ENCODE measurements at places on chromosomes 11 and 22. TPM values are rescaled to one million over a fixed set of nuclear protein-coding genes. Genes with fewer than 3 reads are reported as not detected.

- peaks cover 13% of the 10 kb centered on the region for H3K27me3 ChIP-seq
- no peak overlapping the region for H3K27ac ChIP-seq
- no peak overlapping the region for H3K4me3 ChIP-seq
- no peaks in the 10 kb centered on the region for H3K36me3 ChIP-seq
- no peak for DNase-seq
Observed at GRCh38 chr22:50146439-50147238, 23.9 kb upstream of the PANX2 start.

DNA sequence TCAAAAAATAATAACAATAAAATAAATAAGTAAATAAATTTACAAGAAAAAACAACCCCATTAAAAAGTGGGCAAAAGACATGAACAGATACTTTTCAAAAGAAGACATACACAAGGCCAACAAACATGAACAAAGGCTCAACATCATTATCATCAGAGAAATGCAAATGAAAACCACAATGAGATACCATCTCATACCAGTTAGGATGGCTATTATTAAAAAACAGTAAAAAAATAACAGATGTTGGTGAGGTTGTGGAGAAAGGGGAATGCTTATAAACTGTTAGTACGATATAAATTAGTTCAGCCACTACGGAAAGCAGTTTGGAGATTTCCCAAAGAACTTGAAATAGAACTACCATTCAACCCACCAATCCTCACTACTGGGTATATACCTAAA lies 44.6 kb downstream of the PRCP start:
- no peaks in the 10 kb centered on the region for H3K36me3 ChIP-seq
- H3K27me3 ChIP-seq, result no peaks in the 10 kb centered on the region
- H3K4me3 ChIP-seq, result no peak overlapping the region
- peaks cover 4% of the 10 kb centered on the region for H3K4me1 ChIP-seq
- H3K27ac ChIP-seq, result no peak overlapping the region

DNA sequence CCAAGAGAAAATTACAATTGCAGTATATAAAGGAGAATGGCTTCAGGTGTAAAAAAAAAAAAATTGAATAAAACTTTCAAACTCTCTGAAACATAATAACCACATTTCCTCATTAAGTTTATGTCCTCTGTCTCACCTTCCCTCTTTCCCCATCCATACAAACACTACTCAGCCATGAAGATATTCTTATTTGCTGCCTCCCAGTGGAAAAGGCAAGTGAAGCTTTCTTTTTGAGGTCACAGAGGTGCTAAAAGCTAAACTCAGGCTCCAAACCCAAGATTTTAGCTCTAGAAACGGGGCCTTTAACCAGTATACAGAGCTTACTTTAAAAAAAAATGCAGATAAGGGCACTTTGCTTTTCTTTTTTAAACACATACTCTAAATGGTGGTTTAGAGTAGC lies 1568.5 kb downstream of the FAM181B start:
- no peak for DNase-seq
- H3K4me3 ChIP-seq, result no peak overlapping the region
- H3K4me1 ChIP-seq, result no peaks in the 10 kb centered on the region
- no peaks in the 10 kb centered on the region for H3K36me3 ChIP-seq
- no peak overlapping the region for H3K27ac ChIP-seq
- no peaks in the 10 kb centered on the region for H3K27me3 ChIP-seq

The CRACR2B gene
- total RNA-seq, result 1.5 TPM

GRCh38 chr11:83151274-83151977 lies 5.5 kb upstream of the PCF11 start:
- H3K27me3 ChIP-seq, result peaks cover 6% of the 10 kb centered on the region
- H3K4me1 ChIP-seq, result peaks cover 11% of the 10 kb centered on the region
- DNase-seq, result peak; percentile 46
- H3K36me3 ChIP-seq, result no peaks in the 10 kb centered on the region
- H3K4me3 ChIP-seq, result no peak overlapping the region

GRCh38 chr11:12048936-12049790 lies 40.7 kb upstream of the DKK3 start:
- no peak overlapping the region for H3K27ac ChIP-seq
- DNase-seq, result no peak
- H3K4me1 ChIP-seq, result peaks cover 30% of the 10 kb centered on the region
- H3K4me3 ChIP-seq, result no peak overlapping the region
- no peaks in the 10 kb centered on the region for H3K36me3 ChIP-seq
- peaks cover 5% of the 10 kb centered on the region for H3K27me3 ChIP-seq

GRCh38 chr11:79363861-79364378 lies 76.9 kb downstream of the TENM4 start:
- no peak for DNase-seq
- H3K4me1 ChIP-seq, result no peaks in the 10 kb centered on the region
- no peak overlapping the region for H3K27ac ChIP-seq
- H3K36me3 ChIP-seq, result no peaks in the 10 kb centered on the region
- no peak overlapping the region for H3K4me3 ChIP-seq
- H3K27me3 ChIP-seq, result no peaks in the 10 kb centered on the region

The OR8D1 gene
- not detected for total RNA-seq

The SLC7A4 gene
- total RNA-seq, result not detected

GRCh38 chr11:59857439-59858434 lies 8.6 kb downstream of the TCN1 start:
- H3K27me3 ChIP-seq, result peaks cover 1% of the 10 kb centered on the region
- H3K4me3 ChIP-seq, result peak overlapping the region; percentile 55
- H3K27ac ChIP-seq, result peak overlapping the region; percentile 88
- peaks cover 20% of the 10 kb centered on the region for H3K4me1 ChIP-seq
- DNase-seq, result peak; percentile 67

DNA sequence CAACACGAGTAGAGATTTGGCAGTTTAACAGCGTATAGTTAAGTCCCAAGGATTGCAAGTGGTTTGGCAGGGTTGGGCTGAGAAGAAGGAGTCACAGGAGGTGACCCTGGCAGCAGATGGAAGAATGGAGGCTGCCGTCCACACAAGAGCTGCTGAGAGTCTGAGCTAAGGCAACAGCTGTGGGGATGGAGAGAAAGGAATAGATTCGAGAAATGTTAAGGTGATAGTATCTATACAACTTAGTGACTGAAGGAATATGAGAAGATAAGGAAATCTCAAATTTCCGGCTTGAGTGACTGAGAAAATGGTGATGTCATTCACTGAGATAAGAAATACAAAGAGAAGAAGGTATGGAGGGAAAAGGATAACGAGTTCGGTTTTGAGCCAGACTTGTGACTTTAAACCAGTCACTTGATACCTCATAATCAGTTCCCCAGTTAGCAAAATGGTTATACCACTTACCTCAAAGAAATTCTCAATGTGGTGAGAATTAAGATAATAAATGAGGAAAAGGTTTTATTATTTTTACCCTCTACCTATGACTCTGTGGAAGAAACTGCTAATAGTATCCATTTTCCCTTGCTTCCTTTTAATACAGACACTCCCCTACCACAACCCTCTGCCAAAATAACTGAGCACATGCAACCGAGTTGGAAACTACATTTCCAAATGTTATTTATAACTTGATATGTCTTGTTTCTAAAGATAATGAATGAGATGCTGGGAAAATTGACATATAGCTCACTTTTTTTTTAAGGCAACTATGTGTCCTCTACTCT lies 30.7 kb downstream of the FAM168A start:
- DNase-seq, result no peak
- no peaks in the 10 kb centered on the region for H3K27me3 ChIP-seq
- no peak overlapping the region for H3K4me3 ChIP-seq
- H3K36me3 ChIP-seq, result peaks cover 14% of the 10 kb centered on the region
- no peak overlapping the region for H3K27ac ChIP-seq
- peaks cover 1% of the 10 kb centered on the region for H3K4me1 ChIP-seq

The SIPA1 gene
- total RNA-seq, result 118 TPM

DNA sequence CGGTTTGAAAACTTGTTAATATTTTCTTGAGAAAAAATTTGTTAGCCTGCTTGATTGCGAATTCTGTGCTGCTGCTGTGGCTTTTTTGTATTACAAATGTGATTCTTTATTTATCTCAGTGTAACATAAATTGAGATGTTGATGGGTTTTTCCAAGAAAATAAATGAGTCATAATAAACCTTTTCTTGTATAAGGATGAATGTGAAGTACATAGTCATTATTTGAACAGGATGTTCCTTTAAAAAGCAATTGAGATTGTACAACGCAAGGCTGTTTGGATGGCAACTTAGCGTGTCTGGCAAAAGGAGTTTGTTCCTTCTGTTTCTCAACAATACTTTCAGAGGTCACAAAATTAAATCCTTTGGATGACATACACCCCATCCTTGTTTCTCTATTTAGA lies 24.6 kb upstream of the CARD18 start:
- no peaks in the 10 kb centered on the region for H3K36me3 ChIP-seq
- no peaks in the 10 kb centered on the region for H3K4me1 ChIP-seq
- H3K27me3 ChIP-seq, result no peaks in the 10 kb centered on the region
- no peak overlapping the region for H3K4me3 ChIP-seq
- no peak for DNase-seq

The OR52I2 gene
- not detected for total RNA-seq

- H3K36me3 ChIP-seq, result no peaks in the 10 kb centered on the region
- DNase-seq, result no peak
- H3K27ac ChIP-seq, result no peak overlapping the region
- no peaks in the 10 kb centered on the region for H3K4me1 ChIP-seq
Observed at GRCh38 chr11:135074397-135074998, 662.5 kb upstream of the B3GAT1 start.

DNA sequence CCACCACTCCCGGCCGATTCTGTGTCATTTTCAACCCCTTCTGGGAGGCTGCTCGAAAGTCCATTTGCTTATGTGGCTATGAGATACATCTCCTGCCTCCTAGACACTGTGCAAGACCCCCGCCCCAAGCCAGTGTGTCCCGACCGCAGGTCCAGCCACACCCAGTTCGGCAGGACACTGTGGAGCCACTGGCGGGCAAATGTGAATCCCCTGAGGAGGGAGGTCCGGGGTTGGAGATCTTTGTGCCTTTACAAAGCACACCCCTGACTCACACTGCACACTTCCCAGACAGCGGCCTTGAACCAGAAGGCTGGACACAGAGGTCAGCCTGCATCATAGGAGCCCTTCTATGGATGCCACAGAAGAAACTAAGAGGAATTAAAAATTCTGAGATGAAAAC lies 17.4 kb downstream of the FXYD6 start:
- H3K4me3 ChIP-seq, result no peak overlapping the region
- DNase-seq, result no peak
- H3K27ac ChIP-seq, result no peak overlapping the region
- H3K36me3 ChIP-seq, result no peaks in the 10 kb centered on the region

GRCh38 chr22:29716814-29717545 lies 2.8 kb upstream of the CABP7 start:
- H3K27me3 ChIP-seq, result peaks cover 37% of the 10 kb centered on the region
- H3K36me3 ChIP-seq, result no peaks in the 10 kb centered on the region
- H3K4me1 ChIP-seq, result peaks cover 2% of the 10 kb centered on the region
- H3K27ac ChIP-seq, result no peak overlapping the region
- no peak overlapping the region for H3K4me3 ChIP-seq

The MCAM gene
- total RNA-seq, result 7.5 TPM

DNA sequence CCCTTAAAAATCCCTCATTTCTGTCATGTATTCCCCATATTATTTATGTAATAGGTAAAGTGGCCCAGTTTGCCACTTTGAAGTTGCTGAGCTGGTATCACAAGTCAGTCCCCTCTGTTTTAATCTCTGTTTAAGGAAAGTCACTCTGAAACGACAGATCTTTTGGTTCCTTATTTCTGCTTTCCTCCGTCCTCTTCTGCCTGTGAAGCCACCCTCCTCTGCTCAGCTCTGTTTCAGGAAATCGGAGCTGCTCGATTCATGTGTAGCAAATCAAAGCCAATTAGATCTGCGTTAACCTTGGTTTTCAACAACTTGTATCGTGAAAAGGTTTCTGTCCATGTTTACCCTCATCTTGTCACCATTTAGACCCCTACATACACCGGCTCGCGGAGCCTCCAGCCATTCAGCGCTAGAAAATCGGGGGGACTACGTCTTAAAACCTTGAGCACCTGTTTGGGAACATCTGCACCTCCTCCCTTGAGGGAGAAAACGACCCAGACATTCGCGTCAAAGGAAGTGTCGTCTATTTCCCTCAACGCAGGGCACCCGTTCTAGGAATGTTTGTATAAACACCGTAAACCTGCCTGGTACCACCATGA lies 576 bp upstream of the SC5D start:
- H3K4me3 ChIP-seq, result peak overlapping the region; percentile 91
- H3K27ac ChIP-seq, result peak overlapping the region; percentile 92
- peaks cover 9% of the 10 kb centered on the region for H3K36me3 ChIP-seq
- H3K4me1 ChIP-seq, result peaks cover 20% of the 10 kb centered on the region
- peaks cover 14% of the 10 kb centered on the region for H3K27me3 ChIP-seq

The BIK gene
- 1.7 TPM for total RNA-seq

GRCh38 chr11:120209746-120210625 lies 846 bp upstream of the OAF start:
- peak overlapping the region; percentile 14 for H3K27ac ChIP-seq
- H3K4me1 ChIP-seq, result peaks cover 11% of the 10 kb centered on the region
- H3K4me3 ChIP-seq, result peak overlapping the region; percentile 78
- peak; percentile 69 for DNase-seq

Data from activated CD4-positive, alpha-beta T cell treated with anti-CD3 and anti-CD28 coated beads, Interleukin-2, amount 10 ng/mL, durations not matched to agents 24 days and 14 days (primary cell).